Kidney (tissue), 22 donors: ENCODE measurements at places on chromosomes 3 and 15.

- no peak for DNase-seq
These were observed 76.4 kb downstream of the UBR1 start for GRCh38 chr15:43029476-43029875.

GRCh38 chr3:148903941-148904340 lies 38.8 kb downstream of the CPA3 start:
- DNase-seq, result no peak

- no peak for DNase-seq
These were observed 272.1 kb downstream of the SI start for GRCh38 chr3:164806188-164806587.

- DNase-seq, result peak; percentile 78
These were observed 185.6 kb downstream of the FAM43A start for GRCh38 chr3:194871143-194871863.

GRCh38 chr3:50194128-50194902 lies 2.9 kb downstream of the GNAT1 start:
- peak; percentile 89 for DNase-seq

DNA sequence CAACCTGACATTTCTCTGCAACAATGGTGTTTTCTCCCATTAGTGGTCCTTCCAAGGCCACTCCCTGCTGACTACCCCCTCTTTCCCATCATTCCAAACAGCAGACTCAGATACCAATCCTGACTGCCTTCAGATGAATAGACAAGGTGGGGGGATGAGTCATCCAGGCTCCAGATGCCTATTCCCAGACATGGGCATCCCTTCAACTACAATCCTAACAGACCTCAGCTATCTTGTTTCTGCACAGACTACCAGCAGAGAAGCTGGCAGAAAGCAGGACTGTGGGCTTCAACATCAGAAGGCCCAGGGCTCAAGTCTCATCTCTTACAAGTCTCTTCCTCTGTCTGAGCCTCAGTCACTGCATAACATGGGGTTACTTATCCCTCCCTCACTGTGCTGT lies 2.2 kb downstream of the RBP1 start:
- DNase-seq, result no peak

DNA sequence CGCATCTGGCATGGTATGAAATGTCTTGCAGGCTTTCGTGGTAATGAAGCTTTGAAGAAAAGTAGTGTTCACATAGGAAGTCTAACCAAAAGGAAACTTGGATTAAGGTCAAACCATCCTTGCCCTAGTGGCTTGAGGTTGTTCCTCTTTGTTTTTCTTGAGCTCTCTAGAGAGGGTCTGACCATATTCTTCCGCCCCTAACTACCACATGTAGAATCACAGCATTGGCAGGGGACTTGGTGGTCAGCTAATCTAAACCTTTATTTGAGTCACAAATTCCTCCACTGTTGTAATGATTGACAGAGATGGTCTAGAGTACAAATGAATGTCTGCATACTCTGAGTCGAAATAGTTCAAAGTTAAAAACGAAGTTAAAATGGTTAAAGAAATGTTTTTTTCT lies 39.1 kb upstream of the PHLDB2 start:
- DNase-seq, result no peak

- no peak for DNase-seq
These were observed 1.3 kb upstream of the ACKR2 start for GRCh38 chr3:42807929-42808328.

GRCh38 chr3:148307443-148307843 lies 390.3 kb upstream of the AGTR1 start:
- no peak for DNase-seq

DNA sequence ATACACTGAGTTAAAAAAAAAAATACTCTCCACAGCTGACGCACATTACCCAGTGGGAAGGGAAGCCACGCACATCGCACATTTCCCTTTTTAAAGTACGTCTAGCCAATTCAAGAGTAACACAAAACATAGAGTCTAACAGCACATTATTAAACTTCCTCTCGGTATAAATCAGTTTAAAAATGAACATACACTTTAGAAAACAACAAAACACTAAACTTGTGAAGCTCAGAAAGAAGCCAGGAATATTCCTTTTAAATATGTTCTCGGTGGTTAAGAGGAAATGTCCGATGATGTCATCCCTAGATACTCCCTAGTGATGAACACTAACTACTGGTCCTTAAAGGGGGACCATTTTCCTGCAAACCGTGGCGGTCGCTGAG lies 721 bp downstream of the MYEF2 start:
- no peak for DNase-seq

DNA sequence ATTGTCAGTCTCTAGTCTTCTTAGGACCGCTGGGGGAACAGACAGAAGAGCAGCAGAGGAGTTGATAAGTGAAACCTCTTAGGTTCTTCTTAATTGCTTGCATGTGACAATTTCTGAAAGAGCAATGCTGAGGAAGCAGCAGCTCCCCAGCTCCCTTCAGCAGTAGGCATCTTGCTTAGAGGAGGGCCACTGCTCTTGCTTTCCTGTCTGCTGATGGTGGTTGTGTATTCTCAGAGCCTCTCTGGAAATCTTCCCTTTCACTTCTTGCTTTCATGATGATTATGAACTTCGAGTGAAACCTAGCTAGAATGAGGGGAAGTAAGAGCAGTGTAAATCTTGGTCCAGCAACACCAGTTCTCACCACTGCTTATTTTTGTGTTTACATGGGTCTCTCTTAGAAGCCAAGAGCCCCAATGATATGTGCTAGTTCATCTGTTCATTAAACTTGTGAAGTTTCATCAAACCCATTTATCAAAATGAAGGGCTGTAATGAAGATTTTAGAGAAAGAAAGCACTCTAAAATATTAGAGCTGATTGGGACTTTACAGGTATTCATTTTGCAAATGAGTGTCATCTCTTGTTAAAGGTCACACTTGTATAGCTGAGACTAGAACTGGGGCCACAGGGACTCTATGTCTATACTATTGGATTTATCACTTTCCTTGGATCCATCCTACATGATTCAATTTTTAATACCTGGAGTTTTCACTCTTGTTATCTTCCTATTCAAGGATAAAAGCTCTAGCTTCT lies 246.7 kb downstream of the LPP start:
- DNase-seq, result no peak

- DNase-seq, result no peak
These were observed 43.5 kb downstream of the RAB8B start for GRCh38 chr15:63232943-63233342.

DNA sequence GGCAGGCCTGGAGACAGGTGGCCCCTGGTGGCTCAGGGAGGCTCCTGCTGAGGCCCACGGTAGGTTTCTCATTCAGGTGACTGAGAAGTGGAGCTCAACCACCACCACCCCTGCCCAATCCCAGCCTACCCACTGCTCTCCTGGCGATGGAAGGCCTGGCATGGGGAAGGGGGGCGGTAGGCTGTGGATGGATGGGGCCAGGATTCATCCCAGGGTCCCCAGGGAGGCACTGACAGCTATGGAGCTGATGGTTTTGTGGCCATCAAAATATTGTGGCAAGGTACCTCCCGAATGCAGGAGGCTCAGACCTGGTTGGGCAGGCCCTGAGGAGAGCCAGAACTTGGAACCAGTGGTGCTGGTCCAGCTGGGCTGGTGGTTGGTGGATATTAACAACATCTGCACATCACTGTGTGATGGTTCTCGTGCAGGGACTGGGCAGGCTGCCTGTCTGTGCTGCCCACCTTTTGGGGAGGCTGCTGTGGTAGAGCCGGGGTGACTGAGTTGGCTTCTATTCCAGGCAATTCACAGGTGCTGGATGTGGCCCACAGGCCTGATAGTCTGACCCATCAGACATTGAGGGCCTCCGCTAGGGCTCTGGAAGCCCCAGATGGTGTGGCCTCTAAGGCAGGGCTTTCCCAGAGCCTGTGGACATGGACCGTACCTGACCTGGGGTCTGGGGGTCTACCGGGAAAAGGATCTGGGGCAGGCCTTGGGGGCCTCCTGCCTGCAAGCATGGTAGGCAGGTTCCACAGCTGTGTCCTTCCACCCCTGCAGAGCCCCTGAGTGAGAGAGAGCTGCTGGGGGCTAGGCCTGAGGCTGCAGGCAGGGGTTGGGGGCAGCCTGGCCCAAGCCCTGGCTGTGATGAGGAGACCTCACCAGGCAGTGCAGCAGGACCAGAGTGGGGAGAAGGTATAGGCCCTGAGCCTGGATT lies 3.4 kb downstream of the ZBTB47 start:
- DNase-seq, result no peak

GRCh38 chr3:4398941-4399245 lies 68.2 kb downstream of the SUMF1 start:
- DNase-seq, result peak; percentile 43

GRCh38 chr15:36863570-36863969 lies 236.8 kb downstream of the MEIS2 start:
- DNase-seq, result no peak

DNA sequence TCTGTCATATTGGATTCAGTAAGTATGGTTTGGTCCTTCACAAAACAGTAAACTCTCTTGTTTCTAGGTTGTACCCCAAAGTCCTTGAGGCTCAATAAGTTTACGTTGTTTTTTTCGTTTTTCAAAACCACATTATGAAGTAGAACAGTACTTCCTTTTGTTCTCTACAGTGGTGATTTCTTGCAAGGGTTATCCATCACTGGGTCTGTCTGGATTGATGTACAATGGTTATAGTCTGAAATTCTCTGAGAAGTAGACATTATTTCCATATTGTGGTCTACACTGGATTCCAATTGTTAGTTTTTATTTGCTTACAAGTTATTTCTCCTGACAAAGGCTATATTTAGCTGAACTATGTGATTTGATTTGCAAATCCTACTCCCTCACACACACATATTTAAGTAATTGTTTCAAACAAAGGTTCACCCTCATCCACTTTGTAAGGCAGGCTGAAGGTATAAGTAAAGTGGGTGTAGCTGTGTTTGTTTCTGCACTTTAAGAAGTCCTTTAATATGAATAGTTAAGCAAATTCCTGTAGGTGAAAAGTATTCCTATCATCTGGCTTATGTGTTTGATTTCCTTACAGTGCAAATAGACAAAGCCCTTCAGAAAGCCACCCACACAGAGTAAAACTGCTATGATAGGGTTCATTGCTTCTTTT lies 64.2 kb upstream of the MME start:
- DNase-seq, result no peak

GRCh38 chr15:33256874-33257273 lies 53.9 kb upstream of the RYR3 start:
- no peak for DNase-seq

GRCh38 chr3:129161860-129162271 lies 1.0 kb upstream of the ISY1 start:
- no peak for DNase-seq

GRCh38 chr15:80461356-80462095 lies 57.3 kb downstream of the ARNT2 start:
- DNase-seq, result no peak

DNA sequence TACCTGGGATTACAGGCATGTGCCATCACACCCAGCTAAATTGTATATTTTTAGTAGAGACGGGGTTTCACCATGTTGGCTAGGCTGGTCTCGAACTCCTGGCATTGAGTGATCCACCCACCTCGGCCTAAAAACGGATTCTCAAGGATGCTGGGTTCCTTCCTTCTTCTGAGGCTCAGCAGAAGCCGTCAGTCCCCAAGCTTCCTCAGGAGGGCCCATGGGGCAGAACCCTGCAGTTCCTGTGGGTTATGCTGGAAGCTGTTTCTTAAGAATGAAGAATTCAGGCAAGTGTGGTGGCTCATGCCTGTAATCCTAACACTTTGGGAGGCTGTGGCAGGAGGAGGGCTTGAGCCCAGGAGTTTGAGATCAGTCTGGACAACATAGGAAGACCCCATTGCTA lies 29.0 kb upstream of the ZNF710 start:
- DNase-seq, result no peak

DNA sequence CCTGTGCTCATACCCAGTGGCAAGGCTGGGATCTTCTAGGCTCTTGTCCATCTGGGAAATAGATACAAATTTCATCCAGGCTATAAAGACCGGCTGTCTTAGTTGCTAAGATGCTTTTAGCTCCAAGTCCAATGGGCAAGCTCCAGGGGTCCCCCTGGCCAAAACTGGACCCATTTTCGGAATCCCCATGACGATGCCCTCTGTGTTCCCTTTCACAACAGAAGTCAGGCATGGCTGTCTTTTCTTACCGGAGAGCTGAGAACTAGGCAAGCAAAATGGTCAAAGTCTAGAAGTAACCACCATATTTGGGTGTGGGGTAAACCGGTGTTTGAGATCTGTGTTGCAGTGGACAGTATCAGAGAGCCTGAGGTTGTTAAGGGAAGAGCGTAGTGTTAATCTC lies 1.0 kb downstream of the GLYCTK start:
- peak; percentile 31 for DNase-seq

DNA sequence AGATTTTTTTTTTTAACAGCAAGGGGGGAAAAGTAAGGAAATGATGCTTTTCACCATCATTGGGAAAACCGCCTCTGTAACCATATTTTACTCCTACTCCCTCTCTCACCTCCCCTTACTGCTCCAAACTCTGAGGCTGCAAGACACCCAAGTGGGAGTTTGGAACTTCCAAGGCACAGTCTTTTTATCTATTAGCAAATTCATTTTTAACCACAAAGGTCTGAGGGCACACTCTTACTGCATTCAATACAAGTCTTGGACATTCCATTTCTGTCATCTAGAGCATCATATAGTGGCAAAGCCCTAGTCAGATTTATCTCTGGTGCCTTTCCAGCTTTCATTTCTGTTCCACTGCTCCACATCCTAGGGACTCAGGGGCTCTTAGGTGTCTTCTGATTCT lies 13.2 kb downstream of the FAM162A start:
- no peak for DNase-seq

DNA sequence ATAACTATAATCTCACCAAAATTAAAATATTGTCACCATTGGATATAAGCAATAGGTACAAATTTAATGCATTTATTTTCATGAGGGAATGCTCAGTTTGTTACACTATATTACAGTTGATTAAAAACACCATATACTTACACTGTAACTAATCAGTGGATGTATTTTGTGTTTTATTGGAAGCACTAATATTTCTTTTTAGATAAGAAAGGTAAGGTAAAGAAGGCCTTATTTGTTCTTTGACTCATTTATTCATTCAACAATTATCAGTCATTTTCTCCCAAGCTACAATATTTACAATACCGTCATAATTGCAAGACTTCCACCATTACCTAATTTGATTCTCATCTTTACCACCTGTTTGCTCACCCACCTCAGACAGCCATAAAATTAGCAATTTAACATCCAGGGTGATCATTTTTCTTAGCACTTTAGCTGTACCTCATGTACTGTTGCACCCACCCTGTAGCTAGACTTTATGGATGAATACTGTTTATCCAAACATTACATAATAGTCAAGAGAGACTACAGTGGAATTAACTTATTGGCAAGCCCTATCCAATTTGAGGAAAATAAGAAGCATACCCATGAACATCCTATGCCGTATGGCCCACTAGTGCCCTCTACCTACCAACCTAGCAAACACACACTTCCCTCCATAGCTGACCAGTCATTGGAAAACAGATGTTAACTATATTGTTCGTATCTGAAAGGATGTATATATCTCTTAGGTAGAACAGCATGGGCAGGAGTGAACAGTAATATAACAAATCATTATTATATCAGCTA lies 229.6 kb downstream of the BBX start:
- peak; percentile 19 for DNase-seq

DNA sequence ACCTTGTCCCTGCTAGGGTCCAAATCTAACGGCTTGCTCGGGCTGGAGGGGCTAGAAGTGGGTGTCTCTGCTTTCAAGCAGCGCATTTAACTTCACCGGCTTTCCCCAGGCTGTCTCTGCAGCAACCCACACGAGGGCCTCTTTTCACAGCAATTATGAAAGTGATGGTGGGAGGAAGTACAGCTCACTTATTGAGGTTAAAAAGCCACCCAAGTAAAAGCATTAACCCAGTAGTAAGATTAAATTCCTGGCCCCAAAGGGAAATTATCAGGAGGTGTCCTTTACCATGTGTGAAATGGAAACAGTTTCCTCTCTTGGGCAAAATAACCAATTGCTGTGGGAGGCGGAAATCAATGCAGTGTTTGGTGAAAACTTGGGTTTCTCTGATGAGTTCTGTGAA lies 41.1 kb downstream of the NGRN start:
- no peak for DNase-seq

GRCh38 chr3:197555281-197556261 lies at the start of gene BDH1:
BDH1 (minus strand) TSS chr3:197555968; CDS start chr3:197546443, 9,525 bp downstream.
- peak; percentile 84 for DNase-seq
